NT2/D1 (cell line): ENCODE measurements at places on chromosomes 16 and 17.

DNA sequence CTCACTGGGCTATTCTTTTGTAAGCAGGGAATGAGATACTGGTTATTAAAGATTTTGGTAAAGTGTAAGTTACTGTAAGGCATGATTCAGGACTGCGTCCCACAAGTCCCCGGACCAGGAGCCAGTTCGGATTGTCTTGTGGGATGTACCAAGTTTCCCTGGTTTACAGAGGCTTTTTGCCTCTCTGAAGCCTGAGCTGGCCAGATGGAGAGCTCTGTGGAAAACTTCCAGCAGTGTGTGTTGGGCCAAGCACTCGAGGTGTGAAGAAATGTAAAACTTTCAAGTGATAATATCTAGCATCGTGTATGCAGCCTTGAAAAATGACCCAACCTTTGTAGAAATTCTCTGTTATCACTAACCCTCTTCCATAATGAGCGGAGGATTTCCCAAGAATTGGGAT is 2.4 kb downstream of the EPN2 start:
- DNase-seq = no peak

DNA sequence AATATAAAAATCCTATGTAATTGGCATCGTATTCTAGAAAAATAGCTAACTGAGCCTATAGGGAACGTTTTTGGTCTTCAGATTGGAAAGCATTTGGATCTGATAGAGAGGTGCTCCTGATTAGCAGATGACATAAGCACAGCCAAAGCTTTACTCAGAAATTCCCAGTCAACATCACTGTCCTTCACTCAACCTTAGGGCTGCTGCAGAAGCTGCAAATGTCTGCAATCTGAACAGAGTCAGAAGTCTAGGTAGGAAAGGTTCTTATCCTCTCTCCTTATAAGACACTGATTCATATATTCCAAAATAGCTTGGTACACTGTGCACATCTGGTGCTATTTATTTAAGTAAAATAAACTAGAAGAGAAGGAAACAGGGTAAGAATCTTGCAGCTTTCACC is 19.2 kb downstream of the STRADA start:
- DNase-seq = no peak

DNA sequence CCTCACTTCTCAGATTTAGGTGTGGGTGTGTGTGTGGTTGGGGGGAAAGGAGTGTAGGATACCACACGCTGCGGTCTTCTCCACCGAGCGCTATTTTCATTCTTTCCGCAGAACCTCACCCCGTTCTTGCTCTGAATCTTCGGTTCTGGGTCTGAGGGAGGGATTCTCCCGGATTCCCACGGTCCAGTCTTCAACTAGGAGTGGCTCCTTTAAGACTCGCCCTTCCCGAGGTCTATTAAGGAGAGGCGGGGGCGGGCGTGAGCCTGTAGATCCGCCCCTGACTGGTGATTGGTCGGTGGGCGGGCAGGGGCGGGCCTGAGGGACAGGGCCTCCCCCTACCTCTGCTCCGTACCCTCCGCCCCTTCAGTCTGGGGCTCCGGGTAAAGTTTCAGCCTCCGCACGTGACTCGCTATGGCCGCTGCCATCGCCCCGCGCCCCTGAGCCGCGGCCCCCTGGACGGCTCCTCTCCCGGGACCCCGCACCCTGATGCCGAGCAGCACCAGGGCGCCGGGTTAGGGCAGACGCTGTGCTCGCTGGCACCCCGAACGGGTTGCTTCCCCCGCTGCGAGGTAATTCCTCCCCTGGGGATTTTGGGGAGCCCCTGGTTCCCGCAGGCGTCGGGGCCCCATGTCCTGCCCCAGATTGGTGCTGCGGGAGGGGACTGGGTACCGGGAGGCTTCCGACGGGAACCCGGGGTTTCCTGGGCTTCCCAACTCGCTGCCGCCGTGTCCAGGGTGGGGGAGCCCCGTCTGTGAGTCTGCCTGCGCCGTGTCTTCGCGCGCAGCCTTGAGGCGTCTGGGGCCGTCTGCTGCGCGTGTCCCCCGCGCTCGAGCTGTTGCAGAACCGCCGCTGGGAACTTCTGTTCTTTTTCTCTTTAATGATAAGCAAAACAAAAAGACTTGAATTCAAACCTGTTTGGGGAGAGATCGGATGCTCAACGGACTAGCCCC is 9.2 kb downstream of the RARA start:
- peak; percentile 89 for DNase-seq

DNA sequence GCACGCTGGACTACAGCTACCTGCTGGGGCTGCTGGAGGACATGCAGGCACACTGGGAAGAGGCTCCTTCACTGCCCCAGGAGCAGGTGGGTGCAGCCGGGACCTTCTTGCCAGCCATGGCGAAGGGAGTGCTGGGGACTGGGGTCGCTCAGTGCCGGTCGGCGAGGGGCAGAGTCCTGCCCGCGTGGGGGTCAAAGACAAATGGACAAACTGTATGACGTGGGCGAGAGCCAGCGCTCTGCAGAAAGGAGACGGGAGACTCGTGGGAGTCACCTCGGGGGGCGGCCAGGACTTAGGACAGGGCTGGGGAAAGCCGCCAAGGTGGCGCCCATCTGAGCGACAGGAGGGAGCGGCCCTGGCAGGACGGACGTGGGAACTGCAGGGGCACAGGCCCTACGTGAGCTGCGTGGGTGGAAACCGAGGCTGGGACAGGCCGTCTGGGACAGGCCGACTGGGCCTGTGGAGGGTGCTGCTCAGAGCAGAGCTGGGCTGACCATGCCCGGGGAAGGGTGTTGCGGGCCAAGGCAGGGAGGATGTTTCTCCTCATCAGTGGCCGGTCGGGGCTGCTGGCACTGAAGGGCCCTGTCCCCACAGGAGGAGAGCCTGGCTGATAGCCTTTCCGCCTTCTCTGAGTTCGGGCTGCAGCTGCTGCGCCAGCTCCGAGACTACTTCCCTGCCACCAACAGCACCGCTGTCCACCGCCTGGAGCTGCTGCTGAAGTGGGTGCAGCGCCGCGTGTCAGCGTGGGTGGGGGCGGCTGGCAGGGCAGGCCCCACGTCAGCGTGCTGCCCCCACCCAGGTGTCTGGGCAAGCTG is 8.0 kb downstream of the TSR3 start:
- DNase-seq = no peak

GRCh38 chr17:74994440-74994839 is 7.0 kb downstream of the CDR2L start:
- no peak for DNase-seq

- DNase-seq = no peak
These were observed 712.8 kb downstream of the CDH8 start for GRCh38 chr16:61323456-61323855.

GRCh38 chr17:16346721-16347271 is 6.5 kb downstream of the CENPV start:
- DNase-seq = no peak

DNA sequence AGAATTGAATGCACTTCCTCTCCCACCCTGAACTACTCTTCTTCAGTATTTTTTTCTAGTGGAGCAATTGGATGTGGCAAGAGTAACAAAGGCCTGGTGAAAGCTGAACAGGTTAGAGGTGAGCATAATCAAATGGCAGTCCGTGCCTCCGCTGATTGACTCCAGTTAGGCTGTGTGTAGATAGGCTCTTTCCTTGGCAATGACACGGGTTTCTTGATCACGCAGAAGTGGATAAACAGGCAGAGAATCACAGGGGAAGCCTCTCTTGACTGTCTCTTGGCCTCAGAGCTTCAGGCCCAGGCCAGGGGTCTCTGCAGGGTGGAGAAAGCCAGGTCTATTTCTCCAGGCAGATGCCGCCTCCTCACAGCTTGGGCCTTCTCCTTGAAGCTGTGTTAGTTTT is 4.2 kb downstream of the CD300LB start:
- DNase-seq = no peak

DNA sequence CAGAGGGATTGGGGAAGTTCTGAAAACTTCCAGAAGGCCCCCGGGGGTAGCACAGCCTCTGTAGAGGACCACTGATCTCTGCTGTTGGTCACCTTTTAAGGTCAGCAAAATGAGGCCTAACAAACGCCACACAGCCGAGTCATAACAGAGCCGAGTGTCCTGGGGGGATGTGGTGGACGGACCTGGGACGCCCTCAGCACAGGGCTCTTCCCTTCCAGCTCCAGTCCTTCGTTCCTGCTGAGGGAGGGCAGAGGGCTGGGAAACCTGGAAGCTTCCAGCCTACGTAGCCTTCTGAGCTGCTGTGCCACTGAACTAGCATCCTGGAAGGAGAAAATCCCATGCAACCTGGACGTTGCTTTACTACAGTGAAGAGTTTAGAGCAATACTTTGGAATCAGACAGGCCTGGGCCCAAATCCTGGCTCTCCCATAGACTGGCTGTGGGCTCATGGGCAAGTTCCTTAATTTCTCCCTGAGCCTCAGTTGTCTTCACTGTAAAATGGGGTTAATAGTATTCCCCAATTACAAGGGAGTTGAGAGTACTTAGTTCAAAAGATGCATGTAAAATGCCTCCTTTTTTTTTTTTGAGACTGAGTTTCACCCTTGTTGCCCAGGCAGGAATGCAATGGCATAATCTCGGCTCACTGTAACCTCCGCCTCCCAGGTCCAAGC is 34.4 kb upstream of the ZCCHC14 start:
- DNase-seq = no peak

DNA sequence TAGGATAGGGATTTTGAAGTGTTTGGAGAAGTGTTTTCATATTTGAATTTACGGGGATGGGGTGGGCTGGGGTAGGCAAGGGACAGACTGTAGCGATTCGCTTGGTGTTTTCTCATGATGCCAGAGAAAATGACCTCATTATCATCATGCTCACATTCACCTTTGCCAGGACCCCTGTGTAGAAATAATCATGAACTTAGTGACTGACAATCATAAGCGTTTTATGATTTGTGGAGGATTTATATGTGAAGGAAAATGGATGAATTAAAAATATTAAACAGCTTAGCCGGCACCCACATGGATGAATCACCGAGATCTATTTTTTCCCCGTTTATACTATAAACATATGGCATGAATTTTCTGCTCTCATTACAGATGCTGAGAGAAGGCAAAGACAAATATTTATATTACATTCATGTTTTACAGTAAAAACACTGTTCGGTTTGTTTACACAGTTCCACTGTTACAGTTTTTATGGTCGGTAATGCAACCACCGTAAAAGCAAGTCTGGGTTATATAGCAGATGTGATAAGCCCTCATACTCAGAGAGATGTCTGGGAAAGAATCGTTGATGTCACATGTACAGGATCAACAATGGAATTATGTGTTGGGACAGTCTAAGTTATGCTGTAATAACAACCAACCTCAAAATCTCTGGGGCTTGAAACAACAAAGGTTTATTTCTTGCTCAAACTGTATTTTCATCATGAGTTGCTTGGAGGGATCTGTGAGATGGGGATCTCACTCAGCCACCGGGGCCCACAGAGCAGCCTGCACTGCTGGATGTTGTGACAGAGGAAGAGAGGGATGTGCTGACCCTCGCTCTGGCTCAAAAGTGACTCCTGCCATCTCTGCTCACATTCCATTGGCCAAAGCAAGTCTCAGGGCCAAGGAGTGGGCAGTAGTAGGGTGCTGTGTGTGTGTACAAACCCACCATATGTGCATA is 85.1 kb downstream of the WWOX start:
- no peak for DNase-seq

DNA sequence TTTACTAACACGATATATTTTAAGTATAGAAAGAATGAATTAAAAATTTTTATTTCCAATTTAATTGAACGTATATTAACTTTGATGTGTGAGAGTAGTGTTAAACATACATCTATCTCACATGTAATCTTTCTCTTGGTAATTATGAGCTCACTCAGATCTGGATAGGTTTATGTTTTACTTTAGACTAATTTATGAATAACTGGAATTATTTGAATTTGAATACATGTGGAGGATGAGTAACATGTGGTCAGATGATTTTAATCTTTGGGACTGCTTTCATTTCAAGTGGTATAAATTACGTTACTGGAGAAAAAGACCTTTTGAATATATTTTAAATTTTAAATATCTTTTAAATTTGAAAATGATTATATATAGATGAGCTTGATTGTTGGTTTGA is 49.9 kb upstream of the RHBDL3 start:
- no peak for DNase-seq

- peak; percentile 9 for DNase-seq
These were observed 175.3 kb upstream of the MPHOSPH6 start for GRCh38 chr16:82345318-82345717.

GRCh38 chr17:80613732-80614071 is 69.1 kb downstream of the RPTOR start:
- no peak for DNase-seq

GRCh38 chr17:39339272-39339671 is 62.2 kb downstream of the FBXL20 start:
- no peak for DNase-seq

DNA sequence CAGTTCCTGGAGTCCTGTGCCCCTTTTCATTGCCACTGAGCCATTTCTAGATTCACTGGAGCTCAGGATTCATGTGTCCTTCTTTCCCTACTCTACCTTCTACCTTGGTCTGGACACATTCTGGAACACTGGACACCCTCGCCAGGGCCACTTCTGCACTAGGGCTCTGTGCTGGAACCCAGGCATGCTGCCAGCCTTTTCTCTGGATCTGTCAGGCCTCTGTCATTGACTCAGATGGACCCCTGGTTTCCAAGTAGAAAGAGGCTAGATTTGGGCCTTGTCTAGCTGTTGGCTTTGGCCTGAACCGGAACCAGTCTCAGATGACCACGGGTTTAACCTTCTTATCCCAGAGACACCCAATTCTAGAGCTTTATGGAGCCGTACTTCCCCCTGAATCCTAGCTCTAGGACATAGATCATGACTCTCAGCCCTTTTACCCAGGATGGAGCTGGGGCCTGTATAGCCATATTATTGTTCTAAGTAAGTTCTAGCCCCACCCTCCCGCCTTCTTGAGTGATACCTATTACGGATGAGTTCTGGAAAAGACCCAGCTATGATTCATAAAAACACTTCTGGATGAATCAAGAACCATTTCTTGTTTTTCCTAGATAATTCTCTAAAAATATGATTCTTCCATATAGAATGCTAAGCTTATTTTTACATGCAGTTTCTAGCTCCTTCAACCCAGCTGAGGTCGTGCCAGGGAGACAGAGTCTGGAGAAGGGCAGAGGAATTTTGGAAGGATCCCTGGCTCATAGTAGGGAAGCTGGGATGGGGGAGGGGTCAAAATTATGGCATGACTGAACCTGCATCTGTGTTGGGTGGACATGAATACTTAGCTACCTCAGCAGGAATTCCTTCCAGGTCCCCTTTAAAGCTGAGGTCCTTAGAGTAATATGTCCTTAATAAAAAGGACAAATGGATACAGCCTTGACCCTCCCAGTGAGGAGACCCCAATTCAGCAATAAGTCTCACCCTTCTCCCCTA is 1.1 kb upstream of the CHRNB1 start:
- DNase-seq = no peak

- no peak for DNase-seq
These were observed 1.8 kb upstream of the C1QTNF8 start for GRCh38 chr16:1097800-1098199.

DNA sequence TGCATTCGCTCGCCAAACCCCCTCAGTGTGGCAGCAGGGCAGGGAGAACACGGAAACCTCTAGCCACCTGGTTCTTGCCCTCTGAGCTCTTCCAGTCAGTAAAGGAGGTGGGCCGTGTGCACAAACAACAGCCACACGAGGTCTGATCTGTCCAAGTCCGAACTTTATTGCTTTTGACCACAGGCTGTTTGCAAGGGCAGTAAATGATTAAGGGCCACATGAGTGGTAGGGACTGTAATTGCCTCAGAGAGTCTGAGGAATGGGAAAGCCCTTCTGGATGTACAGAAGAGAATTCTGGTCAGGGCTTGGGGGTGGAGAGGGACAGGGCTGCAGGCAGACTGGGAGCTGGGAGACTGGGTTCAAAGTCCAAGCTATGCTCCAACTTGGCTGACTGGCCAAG is 75.7 kb upstream of the LHX1 start:
- DNase-seq = no peak

GRCh38 chr16:84976644-84977400 is 34.5 kb downstream of the ZDHHC7 start:
- DNase-seq = no peak
